Hematopoietic multipotent progenitor cell treated with erythropoietin and hydrocortisone succinate and interleukin-3 and kit ligand, for 15 days (in vitro differentiated cells): ENCODE measurements at places on chromosomes 12 and 14.

GRCh38 chr12:57031138-57031725 is 14.9 kb upstream of the TAC3 start:
- DNase-seq, result peak; percentile 32

- DNase-seq, result no peak
Observed at GRCh38 chr12:121223292-121224285, 13.7 kb downstream of the P2RX4 start.

DNA sequence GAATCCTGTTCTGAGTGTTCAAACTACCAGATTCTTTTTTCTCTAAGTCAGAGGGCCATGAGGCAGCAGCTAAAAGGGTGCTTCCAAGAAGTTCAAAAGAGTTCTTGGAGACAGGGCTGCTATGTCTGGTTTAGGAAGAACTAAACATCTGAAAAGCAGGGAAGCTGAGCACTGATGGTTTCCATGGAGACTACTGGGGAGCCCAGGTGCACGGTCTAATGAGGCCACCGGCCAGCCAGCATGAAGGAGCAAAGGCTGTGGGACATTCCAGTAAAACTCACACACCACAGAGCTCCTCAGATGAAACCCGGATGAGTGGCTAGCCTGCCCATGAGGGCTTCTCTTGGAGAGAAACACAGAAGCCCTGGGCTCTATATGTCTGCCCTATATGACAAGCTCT is 97.3 kb downstream of the KCNK10 start:
- DNase-seq, result no peak

DNA sequence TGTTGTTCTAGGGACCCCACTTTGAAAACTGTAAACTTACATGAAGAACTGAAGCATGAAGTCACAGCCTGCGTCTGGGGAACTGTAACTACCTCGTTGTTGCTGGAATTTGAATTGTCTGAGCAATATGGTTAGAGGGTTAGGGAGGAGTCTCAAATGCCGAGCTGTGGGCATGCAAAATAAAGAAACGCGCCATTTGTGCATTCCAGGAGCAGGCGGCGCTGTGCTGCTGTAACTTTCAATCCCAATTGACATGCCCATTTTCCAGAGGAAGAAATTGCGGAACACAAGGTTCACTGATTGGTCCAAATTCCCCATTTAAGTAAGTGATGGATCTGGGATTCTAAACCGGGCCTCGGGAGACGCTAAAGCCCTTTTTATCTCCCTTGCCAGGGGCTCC is 61.3 kb downstream of the ZNF664 start:
- no peak for DNase-seq

DNA sequence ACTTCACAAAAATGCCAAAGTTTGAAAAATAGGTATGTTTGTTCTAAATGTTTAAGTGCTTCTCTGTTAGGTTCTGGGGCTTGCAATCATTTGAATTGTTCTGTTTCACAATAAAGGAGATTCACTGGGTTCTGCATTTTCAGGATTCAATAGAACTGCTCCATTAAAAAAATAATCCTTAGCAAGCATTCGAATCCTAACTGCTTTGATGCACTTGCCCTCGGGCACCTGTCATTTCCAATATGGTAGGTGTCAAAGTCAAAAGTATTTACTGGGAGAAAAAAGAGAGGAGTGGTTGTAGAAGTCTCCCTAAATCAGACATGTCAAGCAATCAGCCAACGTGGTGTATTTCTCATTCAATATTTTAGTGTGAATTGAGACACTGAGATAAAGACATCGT is 5.5 kb downstream of the APOLD1 start:
- no peak for DNase-seq

DNA sequence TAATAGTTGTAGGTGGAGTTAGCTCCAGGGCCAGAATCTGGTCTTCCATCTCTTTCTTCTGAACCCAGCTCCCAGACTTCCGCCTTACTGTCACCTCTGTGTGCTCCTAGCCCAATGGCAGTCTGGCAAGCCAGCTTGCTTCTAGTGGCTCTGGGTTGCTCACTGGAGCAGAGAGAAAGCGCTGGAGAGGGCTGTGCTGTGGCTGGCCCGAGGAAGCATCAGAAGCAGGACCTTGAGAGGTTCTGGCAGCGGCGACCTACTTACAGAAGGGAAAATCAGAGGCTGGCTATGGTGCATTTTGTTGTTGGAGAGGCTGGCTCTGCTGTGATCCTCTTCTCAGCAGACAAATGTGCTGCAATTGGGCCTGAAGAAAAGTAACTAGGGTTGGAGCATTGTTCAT is 28.6 kb downstream of the KCNA5 start:
- no peak for DNase-seq

GRCh38 chr14:52175982-52176502 is 91.5 kb upstream of the PTGDR start:
- DNase-seq, result no peak

DNA sequence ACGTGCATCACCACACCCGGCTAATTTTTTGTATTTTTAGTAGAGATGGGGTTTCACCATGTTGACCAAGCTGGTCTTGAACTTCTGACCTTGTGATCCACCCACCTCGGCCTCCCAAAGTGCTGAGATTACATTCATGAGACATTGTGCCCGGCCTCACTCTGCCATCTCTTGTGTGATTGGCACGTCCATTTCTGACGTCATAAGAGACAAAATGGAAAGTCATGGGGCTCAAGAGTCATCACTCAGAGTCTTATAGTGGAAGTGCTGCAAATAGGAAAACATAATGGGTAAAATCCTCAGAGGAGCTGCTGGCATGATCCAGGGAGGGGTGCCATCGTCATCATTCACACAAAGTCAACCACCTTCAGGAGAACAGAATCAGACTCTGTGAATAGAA is 54.2 kb upstream of the GPATCH2L start:
- no peak for DNase-seq

DNA sequence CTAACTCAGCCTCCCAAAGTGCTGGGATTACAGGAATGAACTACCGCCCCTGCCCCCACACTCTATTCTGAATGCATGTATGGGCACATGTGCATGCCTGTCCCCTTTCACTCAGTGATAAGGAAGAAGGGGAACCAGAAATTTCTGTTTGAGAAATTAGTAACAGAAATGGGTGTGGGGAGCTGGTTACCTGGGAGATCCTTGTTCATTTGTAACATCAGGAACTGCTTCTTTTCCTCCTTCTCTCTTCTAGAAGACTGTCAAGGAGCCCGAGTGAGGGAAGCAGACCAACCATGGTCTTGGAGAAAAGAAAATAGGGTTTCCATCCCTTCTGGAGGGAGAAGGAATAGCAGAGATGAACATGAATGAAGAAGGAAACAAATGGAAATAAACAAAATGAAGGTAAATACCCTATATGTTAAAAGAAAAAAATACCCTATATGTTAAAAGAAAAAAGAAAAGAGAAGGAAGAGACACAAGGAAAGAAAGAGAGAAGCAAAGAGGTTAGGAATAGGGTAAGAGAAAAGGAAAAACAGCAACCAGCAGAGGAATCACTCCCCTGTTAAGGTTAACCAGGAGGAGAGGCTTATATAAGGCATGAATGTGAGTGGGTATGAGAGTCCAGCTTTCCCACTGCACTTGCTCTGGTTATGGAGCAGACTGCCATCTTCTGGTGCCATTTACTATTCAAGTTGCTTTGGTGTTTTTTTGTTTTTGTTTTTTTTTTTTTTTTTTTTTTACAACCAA is 3.3 kb downstream of the PPP1R3E start:
- peak; percentile 60 for DNase-seq

- peak; percentile 35 for DNase-seq
Observed at GRCh38 chr12:15627995-15628945, 160.9 kb downstream of the EPS8 start.

DNA sequence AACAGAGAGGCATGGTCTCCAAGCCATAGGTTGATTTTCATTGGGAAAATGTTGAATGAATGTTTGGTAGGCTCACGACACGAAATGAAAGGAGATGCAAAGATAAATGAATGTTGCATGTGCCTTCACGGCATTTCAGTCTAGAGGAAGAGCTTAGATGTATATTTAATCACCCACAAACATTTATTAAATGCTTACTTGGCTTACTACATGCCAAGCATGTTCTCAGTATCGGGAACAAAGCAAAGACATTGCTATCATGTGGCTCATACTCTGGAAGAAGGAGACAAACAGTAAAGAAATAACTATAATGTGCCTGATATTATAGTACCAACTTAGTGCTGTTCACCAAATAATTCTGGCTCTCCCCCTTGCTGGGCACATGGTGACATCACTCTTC is 133.5 kb downstream of the LLPH start:
- DNase-seq, result no peak

DNA sequence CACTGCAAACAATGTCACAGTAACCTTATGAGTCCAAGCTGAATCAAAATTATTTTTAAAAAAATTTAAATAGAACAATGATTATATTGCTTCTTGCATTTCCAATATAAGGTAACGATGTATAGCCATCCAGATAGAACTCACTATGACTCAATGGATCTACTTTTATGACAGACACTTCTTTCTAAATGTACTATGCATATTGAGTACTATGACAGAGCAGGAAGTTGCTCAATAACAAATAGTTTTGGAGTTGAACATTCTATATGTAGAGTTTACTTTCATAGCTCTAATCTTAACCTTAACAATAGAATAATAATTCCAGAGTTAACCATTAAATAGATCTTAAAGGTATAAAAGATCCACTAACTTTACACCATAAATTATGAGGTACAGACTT is 46.7 kb upstream of the ALG10B start:
- no peak for DNase-seq

DNA sequence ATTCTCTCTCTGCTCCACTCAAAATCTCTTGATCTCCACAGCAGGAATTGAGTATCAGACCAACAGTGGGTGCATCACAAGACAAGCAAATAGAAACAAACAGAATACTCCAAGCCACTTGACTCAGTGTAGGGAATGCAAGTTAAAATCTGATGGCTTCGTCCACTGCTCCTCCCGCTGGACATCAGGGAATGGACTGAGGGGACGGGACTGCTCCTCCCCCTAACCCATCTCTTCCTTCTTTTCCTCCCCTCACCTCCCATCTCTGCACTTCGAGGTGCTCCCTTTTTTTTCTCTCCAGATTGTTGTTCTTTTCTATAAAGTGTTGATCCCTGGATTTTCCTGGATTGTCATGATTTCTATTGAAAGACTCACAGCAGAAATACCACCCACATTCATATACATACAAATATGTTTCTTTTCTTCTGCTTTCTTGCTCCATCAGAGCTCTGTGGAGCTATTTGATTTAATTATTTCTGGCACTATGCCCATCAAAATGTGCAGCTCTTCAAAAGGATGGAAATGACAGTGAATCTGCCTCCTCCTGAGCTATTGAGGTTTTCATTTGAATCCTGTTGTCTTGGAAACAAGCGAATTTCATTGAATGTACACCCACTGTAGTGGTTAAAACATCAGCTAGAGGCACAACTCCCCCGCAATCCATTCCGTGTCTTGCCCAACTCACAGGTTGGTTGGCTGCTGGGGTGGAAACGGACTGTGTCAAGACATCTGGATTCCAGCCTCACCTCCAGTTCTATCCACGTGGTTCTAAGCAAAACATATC is 199.7 kb downstream of the SPTSSA start:
- DNase-seq, result no peak

GRCh38 chr12:6613776-6614512 is 6.8 kb upstream of the CHD4 start:
- peak; percentile 89 for DNase-seq

DNA sequence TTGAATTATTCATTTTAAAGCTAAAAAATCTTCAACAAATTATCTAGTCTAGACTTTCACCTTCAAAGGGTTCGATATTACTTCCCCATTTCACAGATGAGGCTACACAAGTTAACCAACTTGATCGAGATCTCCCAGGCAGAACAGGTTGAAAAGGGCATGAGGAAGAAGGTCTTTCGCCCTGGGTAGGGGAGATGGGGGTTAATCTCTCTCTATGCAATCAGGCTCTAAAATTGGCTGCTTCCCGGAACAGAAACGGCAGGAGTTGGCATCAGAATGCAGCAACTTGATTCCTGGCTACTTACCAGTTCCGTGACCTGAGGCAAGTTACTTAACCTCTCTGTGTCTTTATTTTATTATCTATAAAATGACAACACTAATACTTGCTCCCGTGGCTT is 2.4 kb upstream of the CISTR start:
- DNase-seq, result no peak

GRCh38 chr14:102776761-102777710 is at the start of gene TRAF3:
TSS of gene TRAF3 (plus strand) at chr14:102777449. CDS start at chr14:102870202, 92,753 bp downstream.
- DNase-seq, result no peak

DNA sequence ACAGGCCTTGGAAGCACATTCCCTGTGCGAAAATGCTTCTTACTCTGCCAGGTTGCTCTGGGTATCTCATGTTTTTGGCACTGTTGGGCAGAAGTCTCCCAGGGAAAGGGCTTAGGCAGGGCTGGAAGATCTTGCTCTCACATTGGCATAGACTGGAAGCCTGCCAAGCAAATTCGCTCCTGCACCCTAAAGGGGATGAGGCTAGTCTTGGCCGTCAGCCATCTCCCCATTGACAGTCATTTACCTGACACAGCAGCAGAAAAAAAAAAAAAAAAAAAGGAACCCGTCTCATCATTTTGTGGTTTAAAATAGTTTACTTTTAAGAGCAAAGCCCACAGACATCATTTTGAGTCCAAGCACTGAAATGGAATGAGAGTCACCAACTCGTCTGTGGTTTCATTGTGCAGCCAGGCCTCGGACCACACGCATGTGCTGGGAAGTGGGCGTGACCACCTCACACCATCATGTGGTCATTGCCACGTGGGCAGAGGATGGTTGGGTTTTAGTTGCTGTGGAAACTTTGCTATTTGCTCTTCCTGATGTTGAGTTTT is 84.8 kb downstream of the NRXN3 start:
- peak; percentile 25 for DNase-seq

GRCh38 chr12:80056845-80057244 is 42.5 kb upstream of the OTOGL start:
- DNase-seq, result no peak

GRCh38 chr14:92525322-92526095 is 11.9 kb downstream of the RIN3 start:
- DNase-seq, result no peak

- DNase-seq, result peak; percentile 24
Observed at GRCh38 chr14:67268426-67269150, 27.4 kb downstream of the PALS1 start.

GRCh38 chr12:128711486-128711885 is 112.3 kb downstream of the SLC15A4 start:
- DNase-seq, result no peak

DNA sequence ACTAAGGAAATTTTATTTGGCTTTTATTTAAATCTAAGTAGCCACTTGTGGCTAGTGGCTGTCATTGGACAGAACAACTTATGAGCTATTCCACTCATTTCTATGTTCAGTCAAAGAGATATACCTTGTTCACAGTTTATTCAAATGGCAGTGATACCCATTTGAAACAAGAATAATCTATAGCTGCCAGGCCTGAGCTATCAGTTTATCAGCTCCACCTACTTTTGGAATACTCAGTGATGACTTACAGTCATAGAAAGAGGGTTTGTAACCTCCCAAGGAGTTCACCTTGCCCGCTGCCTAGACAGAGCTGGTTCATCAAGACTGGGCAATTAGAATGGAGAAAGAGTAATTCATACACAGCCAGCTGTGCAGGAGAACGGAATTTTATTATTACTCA is 4.5 kb upstream of the ABHD4 start:
- peak; percentile 52 for DNase-seq

GRCh38 chr14:102028733-102029132 is 58.1 kb downstream of the HSP90AA1 start:
- DNase-seq, result no peak
